ENCODE measurements at places on chromosomes 2 and 18.

DNA sequence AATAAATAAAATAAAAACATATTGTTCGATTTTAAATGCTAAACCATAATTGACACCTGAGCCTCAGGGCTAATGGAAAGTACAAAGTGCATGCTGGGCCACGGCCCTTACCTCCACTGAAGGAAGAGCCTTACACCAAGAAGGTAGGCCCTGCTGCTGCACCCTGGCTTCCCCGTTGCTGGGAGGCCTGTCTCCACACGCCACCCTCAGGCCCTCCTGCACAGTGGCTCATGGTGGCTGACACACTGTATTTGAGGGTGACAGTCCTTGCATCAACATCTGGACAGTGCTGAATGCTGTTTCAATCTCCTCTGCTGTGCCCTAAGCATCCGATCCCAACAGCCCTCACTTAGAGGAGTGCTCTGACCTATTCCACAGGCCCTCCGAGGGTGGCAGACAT is 39.3 kb upstream of the EDAR start:
- DNase-seq, result no peak

DNA sequence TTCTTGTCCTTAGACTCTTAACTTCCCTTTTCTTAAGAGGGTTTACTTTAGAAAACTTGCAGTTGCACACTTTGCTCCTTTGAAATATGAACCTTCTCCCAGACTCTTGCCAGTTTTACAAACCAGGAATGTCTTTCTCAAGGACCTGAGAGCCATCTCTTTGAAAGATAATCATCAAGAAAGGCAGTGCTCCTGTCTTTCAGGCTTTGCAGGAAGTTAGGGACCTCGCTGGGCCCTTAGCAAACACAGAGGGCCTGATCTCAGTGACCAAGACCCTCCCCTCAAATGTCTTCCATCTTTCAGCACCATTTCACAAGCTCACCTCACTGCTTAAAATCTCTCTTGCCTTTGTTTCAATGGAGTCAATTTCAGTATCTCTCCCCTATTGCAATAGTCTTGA is 32.0 kb upstream of the NYAP2 start:
- no peak for DNase-seq

GRCh38 chr2:54879598-54880332 is 156.3 kb downstream of the EML6 start:
- DNase-seq, result no peak

- no peak for DNase-seq
Measured at GRCh38 chr2:206368484-206368883, 74.8 kb upstream of the ADAM23 start.

GRCh38 chr18:77366067-77366719 is 116.5 kb downstream of the GALR1 start:
- no peak for DNase-seq

DNA sequence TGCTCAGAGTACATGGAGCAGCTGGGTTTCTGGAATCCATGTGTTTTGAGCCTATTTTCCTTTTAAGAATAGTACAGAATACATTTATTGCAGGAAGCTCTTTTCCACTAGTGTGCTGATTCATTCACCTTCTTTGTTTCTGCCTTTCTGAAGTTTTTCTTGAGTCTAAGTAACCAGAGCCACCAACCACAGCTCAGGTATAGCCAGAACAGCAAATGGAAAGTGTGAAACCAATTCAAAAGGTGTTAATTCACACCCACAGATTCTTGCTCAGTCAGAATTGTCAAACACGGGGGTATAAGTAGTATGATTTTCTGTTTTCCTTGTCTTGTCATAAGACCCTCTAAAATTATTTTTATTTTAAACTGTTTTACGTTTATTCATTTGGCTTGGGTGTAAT is 75.9 kb upstream of the DYNAP start:
- no peak for DNase-seq

- DNase-seq, result no peak
Measured at GRCh38 chr18:67730886-67731285, 214.4 kb upstream of the DSEL start.
